ENCODE measurements at places on chromosomes 6 and 20.
A peak's percentile ranks its signal among the peaks of the same experiment; 100 is the strongest.

GRCh38 chr6:100188754-100189153, 194.7 kb upstream of the MCHR2 start:
- DNase-seq: no peak

- no peak for DNase-seq
Measured at GRCh38 chr6:170176136-170176897, 114.6 kb downstream of the DLL1 start.

DNA sequence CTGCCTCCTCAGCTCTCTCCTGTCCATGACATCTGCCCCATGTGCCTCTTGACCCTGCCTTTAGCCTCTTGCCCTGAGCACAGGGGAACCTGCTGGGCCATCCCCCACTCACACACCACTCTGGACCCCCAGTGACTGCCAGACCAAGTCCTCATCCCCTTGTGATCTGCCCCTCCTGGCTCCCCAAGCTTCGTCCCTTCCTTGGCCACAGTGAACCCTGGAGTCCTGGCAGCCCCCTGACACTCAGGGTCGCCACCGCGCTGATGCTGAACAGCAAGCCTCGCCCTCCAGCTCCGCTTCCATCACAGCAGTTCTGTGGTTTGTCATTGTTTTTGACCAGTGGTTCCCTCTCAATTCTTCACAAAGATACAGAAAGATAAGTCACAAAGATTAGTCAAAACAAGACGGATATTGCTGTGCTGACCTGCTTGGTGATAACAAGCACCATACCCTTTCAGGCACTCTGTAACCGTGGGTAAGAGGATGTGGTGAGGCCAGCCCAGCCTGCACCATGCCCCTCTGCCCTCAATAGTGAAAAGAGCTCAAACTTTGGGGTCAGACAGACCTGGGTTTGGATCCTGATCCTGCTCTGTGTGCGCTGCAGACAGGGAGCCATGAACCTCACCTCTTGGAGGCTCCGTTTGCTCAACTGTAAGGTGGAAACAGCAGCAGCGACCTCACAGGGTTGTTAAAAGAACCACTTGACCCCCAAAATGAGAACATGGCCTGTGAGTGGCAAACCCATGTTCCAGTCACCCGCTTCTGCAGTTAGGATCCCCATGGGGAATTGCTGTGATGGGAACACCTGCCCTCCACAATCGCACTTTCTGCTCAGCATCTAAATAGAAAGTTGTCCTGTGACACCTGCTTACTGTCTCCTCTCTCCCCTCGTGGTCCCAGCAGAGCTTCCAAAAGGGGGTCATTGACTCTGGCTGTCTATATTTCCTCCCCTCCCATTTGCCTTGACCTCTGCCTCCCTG, 114.5 kb downstream of the TOX2 start:
- no peak for DNase-seq

- no peak for DNase-seq
Measured at GRCh38 chr20:61680096-61680495, 385.6 kb downstream of the TAF4 start.

GRCh38 chr6:41080621-41081020, 7.8 kb downstream of the NFYA start:
- DNase-seq: no peak

- no peak for DNase-seq
Measured at GRCh38 chr20:62524505-62524911, 48.7 kb upstream of the GATA5 start.

DNA sequence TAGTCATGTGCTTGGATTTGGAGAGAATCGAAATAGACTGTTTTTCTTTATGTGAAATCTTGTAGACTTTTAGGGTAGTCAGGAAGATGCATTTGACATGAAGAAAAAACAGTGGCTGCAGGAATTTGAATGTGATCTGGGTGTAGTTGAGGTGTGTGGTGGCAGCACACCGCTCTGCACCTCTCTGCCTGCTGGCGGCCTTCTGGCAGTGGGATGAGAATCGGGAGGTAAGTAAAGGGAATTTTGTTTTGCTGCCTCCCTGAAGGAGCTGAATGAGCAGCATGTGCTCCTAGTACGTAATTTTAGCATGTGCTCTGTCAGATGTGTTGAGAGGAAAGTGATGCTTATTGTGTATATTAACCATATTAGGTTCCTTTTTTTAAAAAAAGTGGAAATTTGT, 3.2 kb downstream of the TPD52L2 start:
- DNase-seq: no peak

DNA sequence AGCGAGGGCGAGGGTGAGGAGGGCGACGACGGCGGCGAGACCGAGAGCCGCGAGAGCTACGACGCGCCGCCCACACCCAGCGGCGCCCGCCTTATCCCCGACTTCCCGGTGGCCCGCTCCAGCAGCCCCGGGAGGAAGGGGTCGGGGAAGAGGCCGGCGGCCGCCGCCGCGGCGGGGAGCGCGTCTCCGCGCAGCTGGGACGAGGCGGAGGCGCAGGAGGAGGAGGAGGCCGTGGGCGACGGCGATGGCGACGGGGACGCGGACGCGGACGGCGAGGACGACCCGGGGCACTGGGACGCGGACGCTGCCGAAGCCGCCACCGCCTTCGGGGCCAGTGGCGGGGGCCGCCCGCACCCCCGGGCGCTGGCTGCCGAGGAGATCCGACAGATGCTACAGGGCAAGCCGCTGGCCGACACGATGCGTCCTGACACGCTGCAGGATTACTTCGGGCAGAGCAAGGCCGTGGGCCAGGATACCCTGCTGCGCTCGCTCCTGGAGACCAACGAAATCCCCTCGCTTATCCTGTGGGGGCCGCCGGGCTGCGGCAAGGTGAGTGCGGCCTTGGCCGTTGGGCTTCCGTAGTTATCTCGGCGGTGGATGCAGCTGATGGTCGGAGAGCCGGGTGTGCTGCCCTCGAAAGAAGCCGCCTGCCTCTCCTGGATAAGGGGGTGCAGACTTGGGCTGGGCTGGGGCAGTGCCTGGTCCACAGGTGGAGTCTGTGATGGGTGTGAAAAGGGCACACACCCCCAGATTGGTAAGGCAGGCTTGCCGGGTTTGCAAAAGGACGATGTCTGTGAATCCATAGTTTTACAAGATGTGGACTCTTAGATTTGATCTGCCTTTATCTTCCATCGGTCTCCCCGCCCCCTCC, 938 bp downstream of the WRNIP1 start:
- peak; percentile 27 for DNase-seq

GRCh38 chr20:53736757-53737395, 143.2 kb upstream of the ZNF217 start:
- peak; percentile 51 for DNase-seq

GRCh38 chr6:20440296-20440695, 38.6 kb downstream of the E2F3 start:
- DNase-seq: no peak

GRCh38 chr6:154814063-154814462, 80.8 kb downstream of the SCAF8 start:
- no peak for DNase-seq

- DNase-seq: no peak
Measured at GRCh38 chr20:4809707-4810106, 88.0 kb downstream of the PRND start.

DNA sequence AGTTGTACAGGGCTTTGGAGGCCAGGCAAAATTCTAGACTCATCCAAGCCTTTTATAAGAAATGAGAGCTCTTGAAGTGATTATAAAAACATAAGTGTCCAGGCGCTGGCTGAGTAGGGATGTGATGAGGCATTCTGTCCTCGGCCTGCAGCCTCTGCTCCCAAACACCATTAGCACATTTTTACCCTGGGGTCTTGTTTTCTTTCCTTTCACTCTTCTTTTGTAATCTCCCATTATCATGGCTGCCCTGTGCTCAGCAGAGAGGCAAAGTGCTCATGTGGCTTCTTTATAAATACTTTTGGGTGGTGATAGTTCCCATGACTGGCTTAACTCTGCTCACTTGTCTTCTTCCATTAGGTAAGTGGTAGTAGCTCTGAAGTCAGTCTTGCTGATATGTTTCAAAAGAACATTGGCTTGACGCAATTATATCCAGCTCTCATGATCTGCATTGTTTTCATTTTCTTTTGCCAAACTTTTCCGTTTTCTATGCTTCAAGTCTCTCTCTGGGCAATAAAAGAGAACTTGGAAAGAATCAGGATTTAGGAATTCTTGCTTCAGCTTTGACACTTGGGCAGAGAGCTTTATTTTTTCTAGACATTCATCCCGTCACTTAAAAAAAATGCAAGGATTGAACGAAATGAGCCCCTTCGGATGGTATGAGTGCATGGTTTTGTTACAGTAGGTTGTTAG, 61.1 kb downstream of the CAP2 start:
- DNase-seq: no peak

DNA sequence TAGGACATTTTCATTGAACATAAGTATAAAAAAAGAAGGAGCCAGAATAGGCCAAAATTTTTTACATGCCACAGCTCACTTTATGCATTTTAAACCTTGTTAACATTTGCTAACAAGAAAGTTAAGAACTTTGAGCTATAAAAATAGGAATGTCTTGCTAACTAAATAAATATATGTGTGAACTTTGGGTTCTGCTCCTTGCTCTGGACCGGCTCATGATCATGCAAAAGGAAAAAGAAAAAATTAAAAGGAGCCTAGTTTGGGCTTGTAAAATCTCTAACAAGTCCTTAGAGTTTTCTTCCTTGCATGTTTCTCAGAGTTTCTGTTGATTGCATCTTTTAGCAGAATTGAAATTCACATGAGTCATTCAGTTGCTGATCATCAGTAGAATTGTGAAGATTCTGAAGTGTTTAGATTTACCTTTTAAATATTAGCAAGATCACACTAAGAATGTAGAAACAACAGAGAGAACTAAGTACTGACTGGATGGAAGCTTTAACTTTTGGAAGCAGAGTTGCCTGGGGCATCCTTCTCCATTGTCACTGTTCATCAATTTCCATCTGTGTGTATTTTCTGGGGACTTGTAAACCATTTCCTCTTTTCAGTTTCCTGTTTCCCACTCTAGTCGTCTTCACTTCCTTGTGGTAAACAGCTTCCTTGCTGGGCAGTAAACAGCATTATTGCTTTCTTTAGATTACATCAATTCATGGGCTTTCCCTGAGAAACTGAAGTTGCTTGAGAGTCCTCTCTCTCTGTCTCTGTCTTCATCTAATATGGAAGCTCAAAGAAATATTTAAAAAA, 458.4 kb upstream of the BTBD3 start:
- DNase-seq: no peak

GRCh38 chr6:97626671-97627441, 343.8 kb upstream of the MMS22L start:
- peak; percentile 82 for DNase-seq

GRCh38 chr6:77502981-77503380, 39.7 kb upstream of the HTR1B start:
- no peak for DNase-seq

DNA sequence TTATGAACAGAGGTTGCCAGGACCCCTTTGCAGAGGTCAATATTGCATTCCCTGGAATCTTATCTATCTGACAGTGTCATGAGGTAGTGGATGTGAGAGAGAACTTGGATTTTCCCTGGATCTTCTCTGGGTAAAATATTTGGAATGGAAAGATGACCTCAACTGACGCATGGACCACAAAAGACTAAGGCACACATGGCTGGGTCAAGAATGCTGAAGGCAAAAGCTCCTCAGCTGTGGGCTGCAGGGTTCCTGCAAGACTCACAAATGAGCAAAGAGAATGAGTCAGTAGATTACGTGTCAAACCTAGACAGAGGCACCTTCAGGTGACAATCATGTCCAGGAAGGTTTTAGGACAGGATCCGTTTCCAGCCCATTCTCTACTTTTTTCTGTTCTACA, 484.0 kb downstream of the C6orf118 start:
- no peak for DNase-seq

DNA sequence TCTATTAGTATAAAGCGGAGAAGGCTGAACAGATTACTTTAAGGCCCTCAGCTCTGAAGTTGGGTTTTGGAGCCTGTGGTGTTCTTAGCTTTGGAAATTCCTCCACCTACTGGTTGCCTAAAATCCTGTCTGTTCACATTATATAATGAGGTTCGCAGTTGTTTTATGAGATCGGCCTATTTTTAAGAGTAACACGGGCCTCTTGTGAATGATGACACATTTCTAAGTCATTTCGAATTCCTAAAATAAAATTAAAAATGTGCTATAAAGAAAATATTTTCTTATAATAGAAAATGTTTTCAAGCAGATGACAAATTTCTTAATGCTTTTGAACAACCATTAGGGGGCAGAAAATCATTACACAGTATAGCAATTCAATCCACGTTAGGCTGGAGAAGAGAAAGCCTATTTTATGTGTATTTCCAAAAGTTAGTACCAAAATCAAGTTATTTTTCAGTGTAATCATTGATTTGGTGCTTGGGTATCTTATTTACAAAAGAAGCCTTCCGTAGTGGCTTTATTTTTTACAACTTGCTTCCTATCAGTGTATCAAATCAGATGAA, 15.8 kb upstream of the FAM8A1 start:
- peak; percentile 82 for DNase-seq

GRCh38 chr6:140590641-140591040, 1216.2 kb upstream of the CITED2 start:
- no peak for DNase-seq

DNA sequence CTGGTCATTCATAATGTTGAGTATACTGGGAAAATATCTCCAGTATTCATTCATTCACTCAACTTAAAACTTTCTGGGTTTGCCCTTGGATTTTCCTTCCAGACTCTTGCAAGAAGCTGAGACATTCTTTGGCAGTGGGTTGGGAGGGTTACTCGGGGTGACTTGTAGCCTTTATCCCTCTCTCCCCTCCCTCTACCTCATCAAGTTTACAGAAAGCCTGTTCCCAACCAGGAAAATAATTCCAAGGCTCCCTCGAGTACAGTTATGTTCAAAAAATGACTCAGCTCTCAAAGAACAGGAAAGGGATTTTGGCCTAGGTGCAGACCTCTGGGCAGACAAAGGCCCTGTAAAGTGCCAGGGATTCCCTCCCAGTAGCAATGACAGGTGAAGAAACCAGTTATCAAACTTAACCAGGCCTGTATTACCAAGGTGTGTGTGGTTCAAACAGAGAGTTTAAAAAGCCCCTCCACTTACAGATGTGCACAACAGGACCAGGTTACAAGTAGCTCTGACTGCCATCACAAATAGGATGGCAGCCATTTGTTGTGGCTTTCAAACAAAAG, 22.2 kb downstream of the FKBP1A start:
- no peak for DNase-seq

DNA sequence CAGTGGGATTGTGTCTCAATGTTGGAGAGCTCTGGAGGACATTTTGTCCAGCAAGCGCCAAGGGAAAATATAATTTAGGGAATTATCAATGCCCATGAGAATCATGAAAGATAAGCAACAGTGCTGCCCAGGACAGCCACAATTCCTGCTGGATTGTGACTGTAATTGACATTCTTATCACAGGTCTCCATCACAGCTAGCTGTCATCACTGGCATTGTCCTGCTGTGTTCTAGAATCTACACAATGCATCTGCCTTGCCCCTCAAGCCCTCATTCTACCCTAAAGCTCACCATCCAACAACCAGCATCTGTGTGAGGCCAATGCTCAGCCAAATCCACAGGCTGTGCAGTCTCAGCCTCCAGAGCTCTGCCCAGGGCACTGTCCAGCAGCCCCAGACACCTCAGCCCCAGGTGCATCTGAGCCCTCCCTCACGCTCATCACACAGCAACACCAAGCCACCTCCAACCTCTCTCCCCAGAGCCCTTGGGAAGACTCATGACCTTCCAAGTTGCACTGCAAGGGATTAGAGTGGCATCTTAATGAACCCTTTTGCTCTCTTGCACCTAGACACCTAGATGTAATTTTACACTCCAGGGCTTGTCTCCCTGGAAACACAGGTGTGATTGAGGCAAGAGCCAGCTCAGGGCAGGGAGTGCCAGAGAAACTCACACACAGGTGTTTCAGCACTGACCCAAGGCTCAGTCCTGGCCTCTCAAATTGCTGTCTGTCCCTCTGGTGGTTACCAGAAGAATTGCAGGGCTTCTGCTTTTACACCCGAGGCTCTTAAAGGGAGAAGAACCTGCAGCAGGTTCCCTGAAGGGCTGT, 85.2 kb upstream of the PHACTR3 start:
- peak; percentile 79 for DNase-seq

GRCh38 chr6:131976545-131977061, 25.4 kb upstream of the CCN2 start:
- DNase-seq: no peak

Data from SK-N-DZ (cell line).